ENCODE measurements at places on chromosomes 16 and 17. TPM values are rescaled to one million over a fixed set of nuclear protein-coding genes. Genes with fewer than 3 reads are reported as not detected.

Gene CDH15
- 0.08 TPM for polyA plus RNA-seq

Gene CCL17
- not detected for polyA plus RNA-seq

GRCh38 chr17:10198509-10199249 is at the start of gene GAS7:
Gene GAS7 (minus strand): TSS chr17:10198606.
- DNase-seq = no peak

- DNase-seq = no peak
Observed at GRCh38 chr17:1294157-1294717, 14.8 kb downstream of the TRARG1 start.

DNA sequence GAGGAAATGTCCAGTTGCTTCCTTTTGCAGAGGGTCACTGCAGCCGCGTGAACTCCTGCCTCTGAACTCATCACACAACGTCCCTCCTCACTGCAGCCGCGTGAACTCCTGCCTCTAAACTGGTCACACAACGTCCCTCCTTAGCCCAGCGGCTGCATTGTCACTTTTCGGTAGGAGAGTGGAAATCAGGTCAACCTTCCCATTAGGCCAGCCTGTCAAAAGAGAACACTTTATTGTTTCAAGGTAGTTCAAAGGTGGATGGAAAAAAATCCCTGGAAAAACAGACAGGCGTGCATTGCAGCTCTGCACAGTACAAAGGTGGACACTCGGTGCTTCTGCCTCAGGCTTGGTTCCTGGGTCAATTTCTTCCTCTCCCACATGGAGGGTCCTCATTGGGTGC is 280.2 kb downstream of the FOXL1 start:
- no peak for DNase-seq

Data from A549 (cell line).